ENCODE measurements at places on chromosomes 1 and 21. TPM values are rescaled to one million over a fixed set of nuclear protein-coding genes. Genes with fewer than 3 reads are reported as not detected.

SELENOF gene
- total RNA-seq, result 247 TPM

NBPF4 gene
- total RNA-seq, result not detected

RGS4 gene
- 26.0 TPM for total RNA-seq

MATN1 gene
- total RNA-seq, result 0.85 TPM

DNA sequence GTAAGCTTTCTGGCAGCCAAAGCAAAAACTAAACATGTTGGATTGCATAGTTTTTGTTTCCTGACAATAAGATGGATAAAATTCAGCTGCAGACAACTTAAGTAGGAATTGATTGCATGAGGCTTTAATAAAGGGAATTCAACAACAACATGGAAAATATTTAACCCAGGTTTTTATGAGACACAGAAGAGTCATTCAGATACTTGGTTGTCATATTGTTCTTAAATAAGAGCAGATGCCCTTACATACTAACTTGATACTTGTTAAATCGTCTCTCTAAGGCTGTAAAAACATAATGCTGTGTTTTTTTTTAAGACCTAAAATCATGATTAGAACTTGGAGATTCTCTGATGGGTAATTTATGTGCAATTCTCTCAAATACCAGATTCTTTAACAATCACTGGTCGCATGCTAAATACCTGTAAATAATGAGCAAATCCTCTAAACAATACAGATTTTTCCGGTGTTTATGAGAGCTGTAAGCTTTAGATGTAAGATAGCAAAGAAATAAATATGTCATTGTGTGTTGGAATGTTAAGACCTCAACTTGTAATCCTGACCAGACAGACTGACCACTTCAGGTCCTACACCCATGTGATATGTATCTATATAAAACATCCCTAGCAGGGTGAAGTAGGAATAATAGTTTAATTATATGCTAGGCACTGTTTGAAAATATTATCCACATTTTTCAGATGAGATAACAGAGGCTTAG is 37.8 kb upstream of the CD34 start:
- no peak for DNase-seq

RUNX3 gene
- 0.37 TPM for total RNA-seq

DNA sequence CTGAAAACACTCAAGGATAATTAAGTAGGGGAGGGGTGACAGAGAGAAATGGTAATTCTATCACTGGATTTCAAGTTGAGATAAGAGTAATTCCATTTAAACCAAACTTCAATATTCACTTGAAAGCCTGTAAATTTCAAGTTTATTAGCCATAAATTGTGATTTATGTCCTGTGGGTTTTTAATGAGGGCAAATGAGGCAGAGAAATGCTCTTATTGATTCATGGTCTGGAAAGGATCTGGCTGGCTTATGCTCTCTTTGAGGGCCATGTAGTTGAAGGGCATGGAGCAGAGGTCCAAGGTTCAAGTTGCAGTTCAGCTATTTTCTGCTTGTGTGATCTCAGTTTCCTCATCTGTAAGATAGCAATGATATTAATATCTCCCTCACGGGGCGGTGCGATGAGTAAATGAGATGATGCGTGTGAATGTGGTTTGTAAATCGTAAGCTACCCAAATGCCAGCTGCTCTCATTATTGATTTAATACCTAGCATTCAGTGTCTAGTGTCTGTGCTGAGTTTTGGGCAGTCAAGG is 12.3 kb downstream of the OLFML3 start:
- DNase-seq, result no peak

- DNase-seq, result no peak
Measured at GRCh38 chr1:228340686-228341449, 65.8 kb downstream of the TRIM11 start.

DNA sequence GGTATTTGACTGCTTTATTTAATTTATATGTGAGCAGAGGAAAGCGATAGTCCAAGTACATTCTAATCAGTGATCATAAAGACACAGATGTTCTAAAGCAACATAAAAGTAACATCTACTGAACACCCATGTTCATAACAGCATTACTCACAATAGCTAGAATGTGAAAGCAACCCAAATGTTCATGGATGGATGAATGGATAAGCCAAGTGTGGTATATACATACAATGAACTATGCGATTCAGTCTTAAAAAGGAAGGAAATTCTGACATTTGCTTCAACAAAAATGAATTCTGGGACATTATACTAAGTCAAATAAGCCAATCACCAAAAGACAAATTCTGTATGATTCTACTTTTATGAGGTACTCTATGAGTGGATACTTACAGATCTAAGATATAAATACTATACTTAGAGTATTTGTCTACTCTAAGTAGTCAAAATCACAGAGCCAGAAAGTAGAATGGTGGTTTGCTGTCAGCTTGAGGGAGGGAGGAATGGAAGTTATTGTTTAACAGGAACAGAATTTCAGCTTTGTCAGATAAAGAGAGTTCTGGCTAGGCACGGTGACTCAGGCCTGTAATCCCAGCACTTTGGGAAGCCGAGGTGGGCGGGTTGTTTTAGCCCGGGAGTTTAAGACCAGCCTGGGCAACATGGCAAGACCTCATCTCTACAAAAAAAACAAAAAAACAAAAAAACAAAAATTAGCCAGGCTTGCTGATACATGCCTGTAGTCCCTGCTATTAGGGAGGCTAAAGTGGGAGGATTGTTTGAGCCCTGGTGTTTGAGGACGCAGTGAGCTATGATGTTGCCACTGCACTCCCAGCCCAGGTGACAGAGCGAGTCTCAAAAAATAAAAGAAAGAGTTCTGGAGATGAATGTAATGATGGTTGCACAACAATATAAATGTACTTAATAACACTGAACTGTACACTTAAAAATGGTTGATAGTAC is 79.7 kb upstream of the ARHGAP29 start:
- DNase-seq, result no peak

DNA sequence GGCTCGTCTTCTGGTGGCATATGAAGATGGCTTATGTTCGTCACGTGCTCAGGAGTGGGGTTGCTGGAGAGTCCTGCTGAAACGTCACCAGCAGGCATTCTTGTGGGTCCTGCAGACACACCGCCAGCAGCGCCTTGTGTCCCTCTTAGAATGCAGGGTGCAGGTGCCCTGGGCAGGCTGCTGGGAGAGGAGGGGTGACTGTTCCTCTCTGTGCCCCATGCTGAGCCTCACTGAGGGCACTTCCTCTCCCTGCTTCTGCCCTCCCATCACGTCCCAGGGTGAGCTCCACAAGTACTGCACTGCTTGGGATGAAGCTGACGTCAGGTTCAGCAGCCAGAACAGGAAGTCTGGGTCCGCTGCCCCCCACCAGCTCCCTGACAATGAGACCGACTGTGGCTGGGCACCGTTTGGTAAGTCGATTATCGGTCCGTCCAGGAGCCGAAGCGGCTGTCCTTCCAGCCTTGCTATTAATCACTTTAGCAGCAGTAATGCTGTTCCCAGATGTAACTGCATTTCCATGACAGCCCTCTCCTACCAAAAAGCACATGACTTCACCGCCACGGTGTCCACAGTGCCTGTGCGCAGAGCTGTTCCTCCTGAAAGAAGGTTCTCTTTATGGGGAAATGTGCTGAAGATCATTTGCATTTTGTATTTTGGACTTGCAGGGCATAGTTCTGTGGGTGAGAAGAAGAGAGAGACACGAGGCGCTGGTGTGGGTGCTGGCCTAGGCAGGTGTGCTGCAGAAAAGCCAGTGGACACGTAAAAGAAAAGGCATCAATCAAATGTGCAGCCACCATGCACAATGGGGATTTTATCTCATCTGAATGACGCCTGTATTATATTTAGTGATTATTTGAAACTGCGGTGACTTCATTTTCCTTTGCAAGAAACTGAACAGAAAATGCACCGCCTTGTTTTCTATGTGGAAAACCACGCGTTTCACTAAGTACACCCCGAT is 21.0 kb downstream of the SLC37A1 start:
- DNase-seq, result no peak

All from urinary bladder (tissue), 4 donors.